Calu3 (cell line): ENCODE measurements at places on chromosomes 4 and X. TPM values are rescaled to one million over a fixed set of nuclear protein-coding genes. Genes with fewer than 3 reads are reported as not detected.

GRCh38 chrX:10526451-10526850 is 93.9 kb downstream of the MID1 start:
- no peaks in the 10 kb centered on the region for H3K27me3 ChIP-seq
- no peak overlapping the region for H3K4me3 ChIP-seq
- no peak overlapping the region for H3K27ac ChIP-seq

DNA sequence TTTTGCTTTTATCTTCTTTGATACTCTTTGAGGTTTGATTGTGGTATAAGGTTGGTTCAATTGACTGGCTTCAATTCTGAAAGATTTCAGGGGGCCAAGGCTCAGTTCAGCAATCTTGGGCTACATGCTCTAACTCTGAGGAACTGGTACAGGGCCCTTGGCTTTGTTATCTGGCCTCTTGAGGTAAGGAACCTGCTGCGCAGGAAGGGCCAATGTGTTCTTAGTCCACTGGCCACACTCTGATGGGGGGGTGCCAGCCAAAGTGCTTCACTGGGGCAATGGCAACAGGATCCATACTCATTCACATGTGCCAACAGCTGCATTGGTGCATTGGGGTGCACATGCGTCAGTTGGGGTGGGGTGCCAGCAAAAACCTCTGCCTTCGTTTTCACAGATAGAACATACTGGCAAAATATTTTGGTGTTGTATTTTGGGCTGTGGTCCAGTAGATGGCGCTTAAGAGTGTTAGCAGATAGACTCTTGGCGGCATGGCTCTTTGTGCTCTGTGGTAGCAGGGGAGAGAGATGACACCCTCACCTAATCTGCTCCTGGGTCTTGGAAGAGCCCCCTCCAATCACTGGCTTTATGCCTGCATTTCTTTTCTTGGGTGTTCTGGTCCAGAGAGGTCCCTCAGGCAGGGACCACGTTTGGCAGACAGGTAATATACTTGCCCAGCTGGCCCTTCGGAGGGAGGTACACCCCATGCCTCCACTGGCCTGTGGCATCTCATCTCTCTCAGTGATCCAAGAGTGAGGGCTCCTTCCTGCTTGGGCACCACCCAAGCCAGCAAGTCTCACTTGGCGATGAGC is 42.9 kb downstream of the NDST3 start:
- H3K27me3 ChIP-seq, result no peaks in the 10 kb centered on the region
- no peaks in the 10 kb centered on the region for H3K4me1 ChIP-seq
- H3K4me3 ChIP-seq, result no peak overlapping the region
- H3K27ac ChIP-seq, result no peak overlapping the region
- no peaks in the 10 kb centered on the region for H3K36me3 ChIP-seq
- DNase-seq, result no peak

GRCh38 chr4:109025471-109026076 is 262.7 kb upstream of the ETNPPL start:
- no peak overlapping the region for H3K4me3 ChIP-seq
- no peaks in the 10 kb centered on the region for H3K27me3 ChIP-seq
- H3K4me1 ChIP-seq, result no peaks in the 10 kb centered on the region
- no peak for DNase-seq
- no peak overlapping the region for H3K27ac ChIP-seq

DNA sequence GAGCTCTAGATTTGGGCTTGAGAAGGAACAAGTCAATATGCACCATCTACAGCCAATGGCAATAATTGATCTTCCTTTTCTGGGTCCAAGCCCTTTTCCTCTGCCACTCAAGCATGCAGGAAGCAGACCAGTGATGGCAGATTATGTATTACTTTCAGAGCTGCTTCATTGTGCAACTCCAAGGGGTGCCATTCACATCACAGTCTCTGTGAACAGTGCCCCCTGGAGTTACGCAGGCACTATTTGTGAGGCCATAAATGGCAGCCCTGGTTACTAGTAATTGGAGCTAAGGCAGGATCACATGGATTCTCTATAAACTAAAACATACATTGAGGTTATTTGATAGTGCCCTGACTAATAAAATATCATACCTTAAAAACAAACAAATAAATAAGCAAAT is 313.4 kb upstream of the SLC7A11 start:
- no peak overlapping the region for H3K27ac ChIP-seq
- DNase-seq, result no peak
- H3K36me3 ChIP-seq, result no peaks in the 10 kb centered on the region
- no peaks in the 10 kb centered on the region for H3K27me3 ChIP-seq
- no peak overlapping the region for H3K4me3 ChIP-seq

GRCh38 chr4:26161030-26161824 is 159.6 kb upstream of the RBPJ start:
- H3K27ac ChIP-seq, result no peak overlapping the region
- no peaks in the 10 kb centered on the region for H3K4me1 ChIP-seq
- peak; percentile 2 for DNase-seq
- no peaks in the 10 kb centered on the region for H3K36me3 ChIP-seq

The CNKSR2 gene
- total RNA-seq, result not detected in 2 replicates
